ENCODE measurements at places on chromosomes 12 and 14. TPM values are rescaled to one million over a fixed set of nuclear protein-coding genes. Genes with fewer than 3 reads are reported as not detected.

- H3K36me3 ChIP-seq: no peaks in the 10 kb centered on the region
- no peaks in the 10 kb centered on the region for H3K27me3 ChIP-seq
- no peak for DNase-seq
- no peak overlapping the region for H3K4me3 ChIP-seq
Observed at GRCh38 chr12:46617167-46617566, 208.6 kb downstream of the SLC38A4 start.

Gene SYNDIG1L
- total RNA-seq: not detected

DNA sequence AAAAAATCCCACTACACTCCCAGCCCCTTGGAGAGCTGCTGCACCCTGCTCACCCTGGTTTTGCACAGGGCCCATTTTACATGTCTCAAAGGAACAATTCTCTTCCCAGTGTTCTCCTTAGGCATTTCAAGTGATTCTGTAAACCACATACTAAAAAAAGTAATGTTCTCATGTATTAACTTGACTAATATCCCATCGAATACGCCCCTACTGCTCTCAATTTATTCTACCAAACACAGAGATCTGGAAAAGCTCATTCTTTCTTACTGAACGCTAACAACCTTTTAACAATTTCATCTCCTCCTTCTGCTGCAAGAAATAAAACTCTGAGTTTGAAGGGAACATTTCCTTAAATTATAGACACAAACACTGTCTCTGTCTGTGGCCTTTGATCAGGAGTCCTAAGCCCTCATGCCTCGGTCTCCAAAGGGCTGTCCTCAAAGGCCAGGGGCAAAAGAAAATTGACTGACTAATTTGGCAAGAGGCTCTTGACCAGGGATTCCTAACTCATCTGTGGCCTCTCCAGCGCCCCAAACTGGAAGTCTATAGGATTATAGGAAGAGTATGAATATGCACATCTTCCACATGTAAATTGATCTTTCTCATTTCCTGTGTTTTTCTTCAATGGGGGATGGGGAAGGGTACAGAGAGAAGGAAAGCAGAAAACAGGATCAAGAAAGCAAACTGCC, 17.1 kb upstream of the TSPAN11 start:
- no peaks in the 10 kb centered on the region for H3K4me1 ChIP-seq
- DNase-seq: no peak
- H3K27me3 ChIP-seq: peaks cover 3% of the 10 kb centered on the region
- no peak overlapping the region for H3K27ac ChIP-seq
- H3K4me3 ChIP-seq: no peak overlapping the region
- H3K36me3 ChIP-seq: no peaks in the 10 kb centered on the region

- no peak for DNase-seq
- no peak overlapping the region for H3K27ac ChIP-seq
- H3K4me1 ChIP-seq: no peaks in the 10 kb centered on the region
- no peak overlapping the region for H3K4me3 ChIP-seq
Observed at GRCh38 chr12:92270521-92270920, 124.9 kb upstream of the BTG1 start.

GRCh38 chr12:44640427-44641190, 235.5 kb downstream of the NELL2 start:
- no peaks in the 10 kb centered on the region for H3K4me1 ChIP-seq
- H3K27ac ChIP-seq: no peak overlapping the region
- no peak overlapping the region for H3K4me3 ChIP-seq
- no peak for DNase-seq

Gene KRT5
- total RNA-seq: not detected

- no peak overlapping the region for H3K4me3 ChIP-seq
- H3K27ac ChIP-seq: no peak overlapping the region
- H3K4me1 ChIP-seq: no peaks in the 10 kb centered on the region
Observed at GRCh38 chr14:54117924-54118323, 161.3 kb upstream of the BMP4 start.

- no peaks in the 10 kb centered on the region for H3K27me3 ChIP-seq
- H3K4me3 ChIP-seq: no peak overlapping the region
- H3K36me3 ChIP-seq: no peaks in the 10 kb centered on the region
- H3K27ac ChIP-seq: no peak overlapping the region
- DNase-seq: no peak
- H3K4me1 ChIP-seq: no peaks in the 10 kb centered on the region
Observed at GRCh38 chr14:32611752-32612151, 282.7 kb downstream of the AKAP6 start.

- peaks cover 7% of the 10 kb centered on the region for H3K4me1 ChIP-seq
- H3K27ac ChIP-seq: no peak overlapping the region
- DNase-seq: no peak
- no peaks in the 10 kb centered on the region for H3K27me3 ChIP-seq
- no peak overlapping the region for H3K4me3 ChIP-seq
- no peaks in the 10 kb centered on the region for H3K36me3 ChIP-seq
Observed at GRCh38 chr12:92764831-92765230, 62.0 kb downstream of the PLEKHG7 start.

Gene SDSL
- 0.67 TPM for total RNA-seq

DNA sequence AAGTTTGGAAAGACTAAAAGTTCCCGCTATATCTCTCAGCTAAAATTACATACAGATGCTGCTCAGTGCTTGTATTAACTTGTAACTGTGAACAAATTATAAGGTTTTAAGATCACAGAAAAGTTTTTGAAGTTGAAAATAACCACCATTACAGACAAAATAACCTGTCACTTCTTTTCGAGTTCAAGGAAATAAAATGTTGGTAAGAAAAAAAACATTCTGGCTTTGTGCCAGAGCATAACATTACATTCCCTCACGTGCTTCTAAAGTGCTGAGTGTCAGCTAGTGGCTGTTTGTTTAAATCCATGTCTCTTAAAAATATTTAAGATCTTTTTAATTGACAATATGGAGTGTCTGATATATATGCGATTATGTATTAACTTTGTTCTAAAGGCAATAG, 27.2 kb upstream of the ADAMTS20 start:
- no peaks in the 10 kb centered on the region for H3K27me3 ChIP-seq
- H3K4me3 ChIP-seq: no peak overlapping the region
- H3K36me3 ChIP-seq: no peaks in the 10 kb centered on the region
- no peak for DNase-seq
- no peaks in the 10 kb centered on the region for H3K4me1 ChIP-seq

Gene DAAM1
- total RNA-seq: 25.5 TPM
